ENCODE measurements at places on chromosomes 11 and 22.
A peak's percentile ranks its signal among the peaks of the same experiment; 100 is the strongest.

DNA sequence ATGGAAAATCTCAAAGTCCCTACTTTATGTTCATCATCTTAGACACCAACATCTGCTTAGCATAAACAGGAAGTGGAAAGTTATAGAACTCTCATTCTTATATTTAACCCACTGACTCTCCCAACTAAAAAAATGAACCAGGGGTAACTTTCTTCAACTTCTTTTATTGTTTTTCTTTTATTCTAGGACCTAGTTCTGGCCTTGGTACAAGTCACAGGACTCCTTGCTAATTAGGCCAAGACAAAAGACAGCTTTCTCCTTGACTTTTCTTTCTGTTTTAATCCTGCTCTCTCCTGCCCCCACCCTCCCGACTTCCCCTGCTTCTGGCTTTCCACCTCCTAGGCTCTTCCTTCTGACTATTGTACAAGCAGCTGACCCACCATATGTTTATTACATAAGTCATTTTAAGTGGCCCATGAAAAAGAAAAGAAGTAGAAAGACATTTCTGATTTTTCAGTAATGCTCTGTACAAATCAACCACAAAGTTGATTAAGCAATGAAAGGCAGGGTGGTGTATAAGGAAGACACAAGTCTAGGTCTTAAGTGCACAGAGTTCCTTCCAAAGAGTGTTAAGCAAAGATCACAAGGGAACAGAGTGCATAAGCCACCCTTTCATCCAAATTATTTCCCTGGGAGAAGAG, 18.3 kb downstream of the JAML start:
- peak; percentile 93 for DNase-seq

GRCh38 chr11:107017433-107018218, 650 bp downstream of the GUCY1A2 start:
- DNase-seq: no peak

GRCh38 chr11:1504581-1505290, 18.2 kb upstream of the MOB2 start:
- DNase-seq: no peak

GRCh38 chr11:114088836-114089235, 29.3 kb downstream of the ZBTB16 start:
- DNase-seq: no peak

GRCh38 chr22:36277482-36278291, 24.8 kb downstream of the APOL1 start:
- DNase-seq: peak; percentile 64

- no peak for DNase-seq
Measured at GRCh38 chr11:94934362-94934761, 39.0 kb downstream of the CWC15 start.

GRCh38 chr11:67197606-67198005, 68.7 kb upstream of the GRK2 start:
- no peak for DNase-seq

- DNase-seq: peak; percentile 29
Measured at GRCh38 chr22:20550851-20551744, 43.7 kb downstream of the MED15 start.

DNA sequence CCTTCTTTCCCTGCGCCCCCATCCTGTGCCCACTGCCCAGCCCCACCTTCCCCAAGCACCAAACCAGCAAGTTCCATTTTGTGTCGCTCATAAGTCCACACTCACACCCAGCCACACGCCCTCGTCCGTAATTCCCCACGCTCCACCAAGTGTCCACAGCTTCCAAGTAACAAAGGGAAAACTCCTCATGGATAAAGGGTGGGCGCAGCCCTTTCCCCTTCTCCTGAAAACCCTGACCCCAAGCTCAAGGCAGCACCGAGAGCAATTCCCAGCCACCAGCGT, 458 bp downstream of the FXYD6 start:
- DNase-seq: no peak

DNA sequence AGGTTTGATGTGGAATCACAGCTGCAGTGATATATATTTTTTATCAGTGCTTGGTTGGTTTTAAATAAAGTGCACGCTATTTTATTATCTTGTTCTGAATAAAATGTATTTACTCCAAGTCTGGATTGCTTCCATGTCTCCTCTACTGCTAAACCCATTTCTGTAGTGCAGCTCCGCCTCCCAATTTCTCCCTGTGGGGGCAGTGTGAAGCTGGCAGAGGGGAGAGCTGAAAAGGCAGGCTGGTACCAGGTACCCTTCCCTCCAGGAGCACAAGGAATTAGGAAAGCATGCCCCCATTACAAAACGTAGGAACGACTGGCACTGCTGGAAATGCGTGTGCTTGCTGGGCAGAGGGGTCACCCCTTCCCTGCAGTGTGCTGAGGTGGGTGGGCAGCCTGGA, 934 bp upstream of the TMEM132A start:
- DNase-seq: no peak
